ENCODE measurements at places on chromosomes 16 and 17.

GRCh38 chr17:42097691-42098631, at the start of gene ZNF385C:
Gene ZNF385C, minus strand, starts transcription at chr17:42098473. Its CDS starts 35,417 bp downstream, at chr17:42063056.
- DNase-seq, result no peak

GRCh38 chr16:8098947-8099512, 491.3 kb downstream of the TMEM114 start:
- no peak for DNase-seq

- DNase-seq, result no peak
These were observed 43.5 kb downstream of the MRPS23 start for GRCh38 chr17:57806167-57806830.

- DNase-seq, result peak; percentile 18
These were observed 25.5 kb downstream of the RAB11FIP3 start for GRCh38 chr16:450785-451512.

- no peak for DNase-seq
These were observed 76.0 kb downstream of the CMIP start for GRCh38 chr16:81520560-81521135.

DNA sequence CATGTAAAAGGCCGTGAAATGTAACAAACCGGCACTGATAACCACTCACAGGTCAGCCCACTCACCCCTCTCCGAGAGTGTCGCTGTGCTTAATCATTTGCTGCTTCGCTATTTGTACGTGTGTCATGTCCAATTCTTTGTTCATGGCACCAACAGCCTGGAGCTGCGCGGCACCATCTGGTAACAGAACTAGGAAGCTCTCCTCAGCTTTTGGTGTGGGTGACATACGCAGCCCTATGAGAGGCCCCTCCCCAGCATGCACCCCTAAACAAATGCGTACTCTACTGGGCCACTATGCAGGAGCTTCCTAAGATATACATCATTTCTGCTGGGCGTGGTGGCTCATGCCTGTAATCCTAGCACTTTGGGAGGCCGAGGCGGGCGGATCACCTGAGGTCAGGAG, 2.3 kb upstream of the PECAM1 start:
- no peak for DNase-seq

GRCh38 chr17:56298846-56299245, 145.6 kb downstream of the ANKFN1 start:
- DNase-seq, result no peak

DNA sequence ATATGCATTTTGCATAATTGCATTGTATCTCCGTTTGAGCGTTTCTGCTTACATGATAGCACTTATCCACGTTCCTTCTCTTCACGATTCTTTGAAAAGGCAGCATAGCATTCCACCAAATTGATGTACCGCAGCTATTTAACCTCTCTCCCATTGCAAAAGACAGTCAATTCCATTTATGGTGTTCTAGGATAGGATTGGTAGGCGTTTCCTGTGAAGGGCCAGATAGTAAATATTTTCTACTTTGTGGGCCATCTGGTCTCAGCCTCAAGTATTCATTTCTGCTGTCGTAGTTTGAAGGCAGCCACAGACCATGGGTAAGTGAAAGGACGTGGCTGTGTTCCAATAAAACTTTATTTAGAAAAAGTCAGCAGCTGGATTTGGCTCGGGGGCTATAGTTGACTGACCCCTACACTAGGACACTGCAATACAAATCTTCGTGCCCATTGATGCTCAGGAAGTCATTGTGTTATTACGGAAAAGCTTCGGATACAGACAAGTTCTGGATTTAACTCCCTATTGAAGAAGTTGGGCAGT, 10.1 kb downstream of the SNX29 start:
- DNase-seq, result no peak

All from fibroblast of pulmonary artery (primary cell).